ENCODE measurements at places on chromosomes 5 and 9.

- no peak for DNase-seq
Measured at GRCh38 chr5:123033157-123033671, 3.3 kb downstream of the PPIC start.

DNA sequence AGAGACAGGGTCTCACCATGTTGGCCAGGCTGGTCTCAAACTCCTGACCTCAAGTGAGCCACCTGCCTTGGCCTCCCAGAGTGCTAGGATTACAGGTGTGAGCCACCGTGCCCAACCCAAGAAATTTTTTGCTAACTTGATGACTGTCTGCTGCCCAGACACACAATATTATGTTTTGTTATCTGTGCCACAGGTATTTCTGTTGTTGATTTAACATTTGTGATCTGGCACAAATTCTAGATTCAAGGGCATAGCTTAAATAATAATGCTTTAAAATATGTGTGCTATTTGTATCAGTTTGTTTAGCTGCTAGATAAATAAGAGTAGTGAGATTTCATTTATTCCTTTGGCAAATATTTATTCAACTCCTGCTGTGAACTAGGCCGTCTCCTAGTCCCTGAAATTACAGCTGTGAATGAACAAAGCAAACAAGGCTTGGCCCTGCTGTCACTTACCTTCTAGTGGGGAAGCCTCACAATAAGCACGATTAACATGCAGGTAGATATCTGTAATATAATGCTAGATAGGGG lies 35.3 kb downstream of the GAPVD1 start:
- DNase-seq = no peak

DNA sequence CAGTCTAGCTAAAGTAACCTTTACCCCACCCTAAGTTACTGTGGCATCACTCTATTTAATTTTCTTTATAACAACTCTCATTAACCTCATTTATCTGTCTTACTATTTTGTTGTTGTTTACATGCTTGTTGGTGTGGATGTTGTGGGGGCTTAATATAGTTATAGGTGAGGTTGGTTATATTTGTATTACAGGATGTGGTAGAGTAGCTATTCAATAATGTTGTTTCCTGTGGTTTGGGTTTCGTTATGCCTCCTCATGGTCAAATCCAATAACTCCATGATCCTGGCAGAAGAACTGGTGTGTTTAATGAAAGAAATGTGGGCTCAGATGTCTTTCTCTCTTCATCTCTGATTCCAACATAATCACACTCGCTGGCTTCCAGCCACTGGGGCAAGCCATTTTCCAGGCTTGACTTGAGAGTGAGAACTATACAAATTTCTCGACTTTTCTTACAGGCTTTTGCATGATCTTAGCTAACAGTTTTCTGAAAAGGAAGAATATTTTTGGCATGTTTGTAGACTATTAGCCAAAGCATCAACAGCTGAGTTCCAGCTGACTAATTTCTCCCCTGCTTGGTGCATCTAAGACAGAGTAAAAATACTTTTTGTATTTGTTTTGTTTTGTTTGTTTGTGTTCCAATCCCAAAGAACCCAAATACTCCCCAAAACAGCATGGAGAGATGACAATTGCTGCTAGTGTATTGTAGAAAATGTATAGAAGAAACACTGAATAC lies 303.7 kb upstream of the PAPPA start:
- no peak for DNase-seq

DNA sequence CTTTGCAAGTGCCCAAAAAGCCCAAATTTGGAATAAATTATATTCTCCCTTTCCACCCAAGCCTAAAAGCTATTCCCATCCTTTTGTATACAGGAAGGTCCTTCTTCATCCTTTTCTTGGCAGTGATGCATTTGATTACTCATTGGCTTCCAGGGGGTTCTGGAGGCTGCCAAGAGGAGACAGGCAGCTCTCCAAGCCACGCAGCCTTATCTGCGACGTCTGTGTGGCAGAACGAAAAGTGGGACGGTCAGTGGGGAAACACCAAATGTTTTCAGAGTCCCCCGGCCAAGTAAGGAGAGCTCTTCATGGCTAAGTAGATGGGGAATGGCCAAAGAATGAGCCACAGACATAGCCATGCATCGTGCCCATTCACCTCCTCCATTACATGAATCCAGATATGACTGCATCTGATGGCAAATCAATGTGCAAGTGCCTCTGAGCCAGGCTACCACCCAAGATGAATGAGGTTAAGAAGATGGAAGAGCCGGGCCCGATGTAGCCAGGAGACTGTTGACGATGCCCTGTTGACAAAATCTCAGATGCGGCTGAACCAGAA lies 12.1 kb downstream of the ADAM19 start:
- DNase-seq = no peak

DNA sequence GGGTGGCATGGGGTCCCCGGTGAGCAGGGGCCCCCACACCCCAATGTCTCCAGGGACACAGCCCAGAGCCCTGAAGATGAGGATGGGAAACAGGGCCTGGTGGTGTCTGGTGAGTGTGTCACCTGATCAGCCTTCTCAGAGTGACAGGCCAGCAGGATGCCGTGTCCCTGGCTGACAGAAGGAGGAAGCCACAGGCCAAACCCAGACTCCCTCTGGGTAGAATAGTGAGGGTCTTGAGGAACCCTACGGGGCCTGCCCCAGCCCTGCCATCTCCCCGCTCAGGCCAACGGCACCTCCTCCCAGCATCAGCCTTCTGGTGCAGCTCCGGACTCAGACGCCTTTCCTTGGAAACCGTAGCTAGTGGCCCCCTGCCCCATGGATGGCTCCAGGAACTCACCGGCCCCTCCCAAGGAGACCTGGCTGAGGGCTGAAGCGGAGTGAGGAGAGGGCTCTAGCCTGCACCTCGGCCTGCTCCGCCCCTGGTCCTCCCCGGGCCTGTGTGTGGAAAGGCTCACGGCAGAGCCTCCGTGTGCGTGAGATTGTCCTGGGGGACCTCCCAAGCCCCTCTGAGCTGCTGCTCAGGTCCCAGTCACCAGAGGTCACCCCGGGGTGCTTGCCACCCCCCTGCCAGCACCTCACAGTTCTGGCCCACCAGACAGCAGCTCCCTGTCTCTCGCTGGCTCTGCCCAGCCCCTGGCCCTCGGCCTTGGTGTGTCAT lies 6.0 kb downstream of the RALGDS start:
- DNase-seq = peak; percentile 55

DNA sequence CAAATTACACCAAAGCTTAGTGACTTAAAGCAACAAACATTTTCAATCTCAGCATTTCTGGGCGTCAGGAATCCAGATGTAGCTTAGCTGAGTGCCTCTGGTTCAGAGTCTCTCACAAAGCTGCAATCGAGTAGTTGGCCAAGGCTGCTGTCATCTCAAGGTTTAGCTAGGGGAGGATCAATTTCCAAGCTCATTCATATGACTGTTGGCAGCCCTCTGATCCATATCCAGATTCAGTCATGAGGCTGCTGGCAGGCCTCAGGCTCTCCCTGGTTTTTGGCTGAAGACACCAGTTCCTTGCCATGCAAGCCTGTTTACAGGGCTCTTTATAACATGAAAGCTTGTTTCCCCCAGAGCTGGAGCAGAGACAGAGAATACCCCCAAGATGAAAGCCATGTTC lies 419.5 kb upstream of the TLE4 start:
- DNase-seq = no peak

GRCh38 chr5:134132372-134133187 lies 18.1 kb downstream of the TCF7 start:
- no peak for DNase-seq

DNA sequence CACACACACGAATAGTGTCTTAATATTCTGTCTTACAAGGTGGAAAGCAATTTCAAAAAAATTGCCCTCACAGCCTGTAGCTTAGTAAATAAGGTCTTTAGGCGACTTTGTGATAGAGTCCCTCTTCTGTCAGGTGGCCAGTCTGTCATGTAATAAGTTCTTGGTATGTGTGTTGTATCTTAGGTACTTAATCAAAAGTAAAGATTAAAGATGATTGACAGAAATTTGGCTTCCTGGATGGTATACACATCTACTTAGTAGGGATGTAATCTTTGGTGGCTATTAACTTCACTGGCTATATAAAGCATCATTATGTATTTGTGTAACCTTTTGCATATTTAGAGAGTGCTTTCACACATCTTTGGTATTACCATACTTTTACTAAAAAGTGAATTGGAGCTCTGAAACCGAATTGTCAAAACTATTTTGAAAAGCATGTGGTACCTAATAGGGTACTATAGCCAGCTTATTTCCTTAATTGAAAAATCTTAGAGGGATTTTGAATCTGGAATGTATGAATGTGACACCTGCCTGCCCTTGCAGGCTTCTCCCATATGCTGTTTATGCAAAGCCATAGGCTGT lies 3.4 kb downstream of the G3BP1 start:
- DNase-seq = no peak

GRCh38 chr9:133604214-133604613 lies 5.0 kb downstream of the FAM163B start:
- no peak for DNase-seq

DNA sequence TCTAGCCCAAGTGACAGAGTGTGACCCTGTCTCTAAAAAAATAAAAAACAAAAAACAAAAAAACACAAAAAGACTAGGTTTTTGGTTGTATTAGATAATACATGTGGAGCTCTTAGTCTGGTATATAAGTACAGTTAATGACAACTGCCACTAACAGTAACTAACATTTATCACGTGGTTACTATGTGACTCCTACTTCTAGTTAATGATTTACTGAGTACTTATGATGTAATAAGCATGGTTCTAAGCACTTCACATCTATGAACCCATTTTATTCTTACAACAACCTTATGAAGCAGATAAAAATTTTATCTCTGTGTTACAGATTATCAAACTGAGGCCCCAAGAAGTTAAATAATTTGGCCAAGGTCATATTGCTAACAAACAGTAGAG lies 6.1 kb upstream of the TMEFF1 start:
- DNase-seq = no peak

GRCh38 chr5:110401881-110402280 lies 324.6 kb downstream of the TMEM232 start:
- peak; percentile 69 for DNase-seq

GRCh38 chr9:131817627-131818026 lies 77.8 kb upstream of the RAPGEF1 start:
- DNase-seq = no peak

GRCh38 chr9:75033791-75034473 lies 5.8 kb upstream of the CARNMT1 start:
- no peak for DNase-seq

GRCh38 chr5:73786043-73786831 lies 160.2 kb downstream of the ARHGEF28 start:
- DNase-seq = no peak

GRCh38 chr9:131393622-131394463 lies at the start of gene PRRC2B:
Gene PRRC2B (plus strand): TSS chr9:131394086. CDS start chr9:131430145, 36,059 bp downstream.
- peak; percentile 78 for DNase-seq

GRCh38 chr5:138948471-138949222 lies 73.5 kb upstream of the LRRTM2 start:
- DNase-seq = no peak

DNA sequence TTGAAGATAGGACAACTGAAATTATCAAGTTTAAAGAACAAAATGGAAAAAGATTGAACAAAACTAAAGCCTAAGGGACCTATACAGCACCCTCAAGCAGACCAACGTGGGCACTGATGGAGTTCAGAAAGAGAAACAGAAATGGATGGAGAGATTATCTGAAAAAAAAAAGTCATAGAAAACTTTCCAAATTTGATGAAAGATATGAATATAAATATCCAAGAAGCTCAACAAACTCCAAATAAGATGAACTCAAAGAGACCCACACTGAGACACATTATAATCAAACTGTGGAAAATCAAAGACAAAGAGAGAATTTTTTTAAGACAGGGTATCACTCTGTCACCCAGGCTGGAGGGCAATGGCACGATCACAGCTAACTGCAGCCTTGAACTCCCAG lies 128.6 kb upstream of the PUM3 start:
- no peak for DNase-seq
